ENCODE measurements at places on chromosomes 3 and 15.

DNA sequence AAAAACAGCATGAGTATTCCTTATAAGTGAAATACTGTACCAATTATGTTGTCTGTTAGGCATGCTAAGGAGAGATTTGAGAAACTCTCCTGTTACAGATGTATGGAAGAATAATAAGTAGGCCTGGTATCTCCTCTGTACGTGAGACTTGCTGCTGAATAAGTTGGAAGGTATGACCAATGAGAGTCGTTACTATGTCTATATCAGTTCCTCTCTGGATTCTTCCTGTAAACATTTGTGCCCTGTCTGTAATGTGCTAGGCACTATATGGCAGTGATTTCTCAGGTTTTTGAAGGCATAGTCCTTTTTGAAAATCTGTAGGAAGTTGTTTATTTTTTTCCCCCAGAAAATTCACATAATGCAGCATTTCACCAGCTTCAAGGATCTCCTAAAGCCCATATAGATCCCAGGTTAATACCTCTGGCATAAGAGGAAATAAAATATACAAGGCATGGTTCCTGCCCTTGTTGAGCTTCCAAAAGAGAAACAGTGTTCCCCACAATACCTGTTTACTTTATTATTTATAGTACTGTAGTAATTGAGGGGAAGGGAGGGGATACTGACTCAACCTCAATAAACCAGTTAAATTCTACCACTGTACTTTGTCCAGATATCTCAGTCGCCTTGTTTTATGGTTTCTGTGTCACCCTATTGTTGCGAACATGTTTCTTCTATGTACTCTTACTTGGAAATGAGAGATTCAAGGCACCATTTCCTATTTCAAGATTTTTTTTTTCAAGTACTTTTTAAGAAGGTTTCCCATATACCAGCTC is 28.6 kb downstream of the MAP2K5 start:
- no peak for DNase-seq

- no peak for DNase-seq
Observed at GRCh38 chr15:52532427-52532826, 3.7 kb upstream of the MYO5A start.

GRCh38 chr15:86157606-86158293 is 78.1 kb downstream of the AGBL1 start:
- DNase-seq = no peak

DNA sequence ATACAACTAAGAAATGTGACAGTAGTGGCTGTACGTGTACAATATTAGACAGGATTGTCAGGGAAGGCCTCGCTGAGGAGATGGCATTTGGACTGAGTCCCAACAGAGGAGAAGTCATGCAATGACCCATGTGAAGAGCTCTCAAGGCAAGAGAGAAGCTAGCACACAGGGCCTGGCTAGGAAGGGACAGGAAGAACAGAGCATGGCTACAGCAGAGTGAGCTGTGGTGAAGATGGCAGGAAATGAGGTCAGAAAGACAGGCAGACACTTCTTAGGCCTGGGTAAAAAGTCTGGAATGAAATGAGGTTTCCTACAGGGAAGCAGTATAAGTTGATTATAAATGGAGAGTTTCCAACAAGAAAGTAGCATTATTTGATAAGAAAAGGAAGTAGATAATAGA is 33.2 kb upstream of the LEKR1 start:
- DNase-seq = no peak

GRCh38 chr3:169110633-169111032 is 552.9 kb downstream of the MECOM start:
- DNase-seq = no peak

DNA sequence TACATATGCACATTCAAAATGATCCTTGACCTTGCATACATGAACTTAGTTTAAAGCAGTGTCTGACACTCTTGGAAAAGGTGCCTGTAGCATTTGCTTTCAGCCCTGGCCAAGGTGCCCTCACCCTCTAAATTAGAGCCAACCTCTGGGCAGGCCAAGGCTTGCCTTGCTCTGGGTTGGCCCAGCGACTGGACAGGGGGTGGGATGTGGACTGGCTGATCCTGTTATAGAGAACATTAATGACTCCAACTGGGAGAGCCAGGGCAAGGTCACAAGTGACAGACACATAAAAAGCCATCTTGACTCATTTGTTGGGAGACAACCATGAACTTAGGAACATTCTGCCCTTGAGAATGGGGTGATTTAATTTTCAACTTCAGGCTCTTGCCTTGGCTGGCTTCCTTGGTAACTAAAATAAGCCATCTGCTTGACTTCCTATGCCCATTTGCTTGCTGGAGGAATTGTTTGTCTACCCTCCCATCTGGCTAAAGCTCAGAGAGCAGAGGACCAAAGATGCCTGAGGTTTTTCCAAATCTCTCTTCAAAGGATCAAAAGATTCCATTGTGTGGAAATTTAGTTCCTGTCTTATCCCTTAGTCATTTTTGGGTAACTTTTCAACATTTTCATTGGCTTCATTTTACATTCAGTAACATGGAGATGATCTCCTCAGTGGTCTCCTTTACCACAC is 403.7 kb downstream of the SOX2 start:
- no peak for DNase-seq

DNA sequence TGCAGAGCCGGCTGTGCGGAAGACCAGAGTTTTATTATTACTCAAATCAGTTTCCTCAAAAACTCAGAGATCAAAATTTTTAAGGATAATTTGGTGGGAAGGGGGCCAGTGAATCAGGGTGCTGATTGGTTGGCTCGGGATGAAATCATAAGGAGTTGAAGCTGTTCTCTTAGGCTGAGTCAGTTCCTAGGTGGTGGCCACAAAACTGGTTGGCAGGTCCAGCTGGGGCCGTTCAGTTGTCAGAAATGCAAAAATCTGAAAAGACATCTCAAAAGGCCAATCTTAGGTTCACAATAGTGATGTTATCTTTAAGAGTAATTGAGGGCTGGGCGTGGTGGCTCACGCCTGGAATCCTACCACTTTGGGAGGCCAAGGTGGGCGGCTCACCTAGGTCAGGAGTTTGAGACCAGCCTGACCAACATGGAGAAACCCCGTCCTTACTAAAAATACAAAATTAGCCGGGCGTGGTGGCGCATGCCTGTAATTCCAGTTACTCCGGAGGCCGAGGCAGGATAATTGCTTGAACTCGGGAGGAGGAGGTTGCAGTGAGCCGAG is 2.3 kb upstream of the ZNF589 start:
- DNase-seq = no peak

DNA sequence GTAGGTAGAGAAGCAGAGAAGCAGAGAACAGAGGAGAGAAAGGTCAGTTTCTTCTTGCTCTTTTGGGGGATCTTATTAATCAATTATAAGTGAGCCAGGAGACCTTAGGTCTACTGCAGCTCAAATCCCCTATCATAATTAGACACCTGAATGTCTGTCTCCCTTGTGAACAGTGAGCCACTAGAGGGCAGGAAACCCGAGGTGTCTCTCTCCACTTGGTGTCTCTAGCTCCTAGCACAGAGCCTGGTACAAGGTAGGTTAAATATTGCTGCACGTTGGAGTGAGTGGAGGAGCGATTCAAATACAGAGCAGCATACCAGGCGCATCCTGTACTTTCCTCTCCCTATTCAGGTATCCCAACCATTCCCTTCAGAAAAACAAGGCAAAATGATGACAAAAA is 2.0 kb upstream of the ST8SIA2 start:
- no peak for DNase-seq

DNA sequence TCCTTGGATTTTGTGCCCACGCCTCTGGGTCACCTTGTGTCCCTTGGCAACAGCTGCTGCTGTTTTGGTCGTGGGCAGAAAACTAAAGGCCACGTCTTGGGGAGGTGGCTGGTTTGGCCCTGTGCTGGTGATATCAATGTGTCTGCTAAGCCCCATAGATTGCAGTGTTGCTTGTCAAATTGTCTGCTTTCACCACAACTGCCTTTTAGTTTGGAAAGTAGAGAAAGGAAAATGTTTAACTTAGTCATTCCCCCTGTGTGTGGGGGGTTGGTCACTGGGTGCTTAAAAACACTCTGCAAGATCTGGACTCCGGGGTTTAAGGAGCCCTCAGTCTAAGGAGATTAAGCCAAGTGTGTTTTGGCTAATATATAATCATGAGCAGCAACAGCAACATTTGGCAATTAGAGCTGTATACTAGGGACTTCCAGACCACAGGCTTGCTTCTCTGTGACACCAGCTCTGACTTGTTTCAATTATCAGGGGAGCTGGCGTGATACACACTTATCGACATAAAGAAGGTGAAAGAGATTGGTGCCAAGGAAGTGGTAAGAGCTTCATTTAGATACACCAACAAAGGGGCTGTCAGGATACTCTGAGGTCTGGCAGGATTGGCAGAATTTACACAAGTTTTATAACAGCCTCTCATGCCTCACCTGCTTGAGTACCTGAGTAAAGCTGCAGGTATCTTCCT is 3.5 kb downstream of the SMAD3 start:
- no peak for DNase-seq

GRCh38 chr3:99823723-99824711 is 6.4 kb downstream of the CMSS1 start:
- DNase-seq = no peak

GRCh38 chr3:121894301-121894990 is at the start of gene SLC15A2:
SLC15A2 (plus strand) TSS chr3:121894401; CDS start chr3:121894477, 76 bp downstream.
- no peak for DNase-seq

- DNase-seq = no peak
Observed at GRCh38 chr15:65343374-65343981, 34.3 kb downstream of the IGDCC3 start.

DNA sequence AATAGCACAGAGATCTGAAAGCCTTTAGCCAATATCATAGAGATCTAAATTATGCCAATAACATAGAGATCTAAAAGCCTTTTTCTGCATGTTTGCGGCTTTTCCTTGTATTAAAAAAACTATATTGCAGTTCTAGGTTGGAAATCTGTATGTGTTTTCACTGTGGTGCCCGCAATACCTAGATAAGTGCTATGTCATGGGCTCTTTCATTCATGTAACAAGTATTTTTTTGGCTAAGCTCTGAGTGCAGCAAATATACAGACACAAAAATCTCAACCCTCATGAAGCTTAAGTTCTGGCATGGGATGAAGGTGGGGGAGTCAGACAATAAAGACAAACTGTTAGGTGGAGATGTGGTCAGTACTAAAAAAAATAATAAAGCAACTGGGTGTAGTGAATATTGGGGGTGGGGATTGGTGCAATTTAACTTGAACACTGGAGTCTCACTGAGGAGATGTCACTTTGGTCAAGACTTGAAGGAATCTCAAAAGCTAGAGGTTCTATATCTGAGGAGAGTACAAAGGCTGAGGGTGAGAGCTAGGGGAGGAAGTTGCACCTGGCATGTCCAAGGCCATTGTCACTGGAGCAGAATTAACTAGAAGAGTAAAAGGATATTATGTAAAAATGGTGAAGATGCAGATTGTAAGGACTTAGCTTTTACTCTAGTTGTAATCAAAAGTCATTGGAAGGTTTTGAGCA is 973 bp downstream of the BUB1B start:
- DNase-seq = no peak

DNA sequence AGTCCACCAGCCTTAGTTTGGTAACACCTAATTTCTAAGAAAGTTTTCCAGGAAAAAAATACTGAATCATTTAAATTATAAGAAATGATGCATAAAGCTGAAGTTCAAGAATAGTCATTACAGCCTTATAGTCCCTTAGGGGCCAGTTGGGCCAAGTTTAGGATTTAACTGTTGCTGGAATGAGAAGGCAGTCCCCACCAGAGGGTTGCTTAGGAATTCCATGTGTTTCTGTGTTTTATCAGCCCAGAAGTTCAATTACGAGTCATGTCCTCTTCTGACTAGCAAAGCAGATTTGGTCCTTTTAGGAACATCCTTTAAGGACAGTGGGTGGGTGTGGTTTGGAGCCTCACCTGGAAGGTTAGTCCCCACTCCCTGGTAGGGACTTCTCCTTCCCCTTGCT is 57.0 kb upstream of the NR2E3 start:
- DNase-seq = no peak

DNA sequence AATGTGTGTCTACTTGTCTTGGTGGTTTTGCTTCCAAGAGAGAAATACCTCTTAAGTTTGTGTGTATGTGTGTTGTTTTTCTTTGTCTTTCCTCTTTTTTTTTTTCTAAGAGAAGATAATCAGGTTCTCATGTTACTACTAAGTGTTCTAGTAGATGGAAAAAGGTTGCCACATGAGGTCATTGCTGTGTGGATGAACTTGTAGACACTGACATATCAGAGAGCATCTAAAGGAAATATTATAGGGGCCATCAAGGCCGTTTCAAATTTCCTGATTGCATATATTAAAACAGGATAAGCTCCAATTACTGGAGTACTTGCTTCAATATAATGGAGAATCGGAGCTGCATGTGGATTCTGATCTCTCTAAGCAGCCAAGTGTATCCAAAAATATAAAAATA is 747.5 kb downstream of the NR2F2 start:
- DNase-seq = no peak

DNA sequence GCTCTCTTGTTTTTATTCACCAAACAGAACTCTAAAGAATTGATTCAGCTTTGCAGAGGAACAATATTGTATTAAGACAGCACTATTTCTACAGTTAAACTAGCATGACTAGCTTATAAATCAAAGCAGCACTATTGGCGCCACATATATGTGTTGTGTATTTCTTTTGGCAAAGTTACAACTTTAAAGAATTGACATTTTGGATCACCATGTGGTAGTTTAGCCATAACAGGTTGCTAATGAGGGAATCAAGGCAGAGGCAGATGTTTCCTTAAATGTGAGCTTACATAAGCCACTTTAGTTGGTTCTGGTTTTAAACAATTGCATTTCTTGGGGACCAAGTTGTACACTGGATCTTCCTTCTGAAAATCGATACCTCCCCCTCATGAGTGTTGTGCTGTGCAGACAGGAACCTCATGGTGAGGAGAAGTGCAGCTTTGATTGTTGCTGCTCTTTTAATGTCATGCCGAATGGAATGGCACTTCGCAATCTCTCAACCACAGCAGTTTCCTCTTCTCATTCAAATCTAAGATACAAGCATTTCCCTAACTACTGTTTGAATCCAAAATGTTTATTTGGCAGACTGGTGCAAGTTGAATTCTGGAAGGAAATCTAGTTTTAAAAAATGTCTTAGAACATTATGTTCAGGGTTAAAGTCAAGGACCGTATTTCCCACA is 151.2 kb downstream of the MYRIP start:
- DNase-seq = peak; percentile 77

- no peak for DNase-seq
Observed at GRCh38 chr15:70789213-70789612, 25.9 kb upstream of the UACA start.

DNA sequence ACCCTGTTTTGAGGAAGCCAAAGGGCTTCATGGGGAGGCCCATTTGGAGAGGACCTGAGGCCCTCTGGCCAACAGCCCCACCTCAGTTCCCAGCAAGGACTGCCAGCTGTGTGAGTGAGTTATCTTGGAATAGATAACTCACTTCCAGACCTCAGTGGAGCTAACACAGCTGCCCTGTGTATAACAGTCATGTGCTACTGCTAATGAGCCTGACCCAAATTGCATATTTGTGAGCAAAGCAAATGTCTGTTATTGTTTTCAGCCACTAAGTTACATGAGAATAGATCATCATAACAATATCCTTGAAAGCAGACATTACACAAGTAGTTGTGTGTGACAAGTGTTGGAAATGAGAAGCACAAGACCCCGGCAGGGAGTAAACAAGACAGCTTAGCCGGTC is 355.8 kb downstream of the MCTP2 start:
- DNase-seq = no peak

- no peak for DNase-seq
Observed at GRCh38 chr15:90686435-90687218, 30.5 kb upstream of the BLM start.

GRCh38 chr3:139317660-139318430 is 26.0 kb upstream of the MRPS22 start:
- DNase-seq = no peak

Measured in glomerular endothelial cell (primary cell).